Stimulated activated CD4-positive, alpha-beta T cell treated with anti-CD3 and anti-CD28 coated beads, TNF-alpha, amount 100 ng/mL, for 1 hour (primary cell): ENCODE measurements at places on chromosomes 6 and 20.

- DNase-seq: no peak
Measured at GRCh38 chr6:119314885-119315272, 34.7 kb downstream of the MAN1A1 start.

GRCh38 chr6:43952746-43953145 lies 174.5 kb downstream of the MRPL14 start:
- DNase-seq: no peak

- no peak for DNase-seq
Measured at GRCh38 chr6:160253292-160253691, 5.3 kb downstream of the SLC22A2 start.

GRCh38 chr20:2558581-2559278 lies 22.4 kb downstream of the TMC2 start:
- no peak for DNase-seq

GRCh38 chr20:58040447-58041290 lies 187.8 kb downstream of the ANKRD60 start:
- no peak for DNase-seq

- DNase-seq: no peak
Measured at GRCh38 chr6:157649311-157650260, 173.5 kb upstream of the SNX9 start.

DNA sequence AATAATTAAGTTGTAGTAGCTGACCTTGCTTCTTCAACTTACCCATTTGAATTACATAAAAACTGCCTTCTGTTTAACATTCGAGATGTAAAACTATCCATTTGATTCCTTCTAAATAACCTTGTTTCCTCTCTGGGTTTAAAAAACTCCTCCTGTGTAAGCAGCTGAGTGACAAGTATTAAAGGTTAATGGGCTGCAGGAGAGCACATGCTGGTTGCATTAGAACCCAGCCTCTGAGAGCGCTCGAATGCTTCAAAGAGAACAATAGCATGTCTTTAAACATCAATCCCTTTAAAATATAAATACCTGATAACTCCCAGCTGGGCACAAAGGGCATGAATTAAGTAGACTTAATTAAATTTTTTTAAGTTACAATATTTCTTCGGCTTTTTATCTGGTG lies 215.8 kb downstream of the EYA4 start:
- DNase-seq: no peak

DNA sequence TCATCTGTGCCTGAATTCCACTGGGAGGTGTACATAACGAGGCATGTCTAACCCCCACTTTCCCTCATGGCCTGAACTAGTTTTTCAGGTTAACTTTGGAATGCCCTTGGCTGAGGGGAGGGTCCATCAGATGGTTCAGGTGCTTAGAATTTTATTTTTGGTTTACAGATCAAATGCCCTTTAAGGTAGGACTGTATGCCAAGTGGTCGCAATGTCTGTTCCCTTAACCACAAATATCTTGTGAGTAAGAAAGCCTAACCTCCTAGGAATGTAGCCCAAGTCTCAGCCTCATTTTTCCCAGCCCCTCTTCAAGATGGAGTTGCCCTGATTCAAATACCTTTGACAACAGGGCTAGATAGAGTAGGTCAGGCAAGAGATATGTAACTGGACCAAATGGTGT lies 78.4 kb downstream of the RNASET2 start:
- DNase-seq: no peak

- no peak for DNase-seq
Measured at GRCh38 chr6:30167101-30167500, 3.8 kb downstream of the TRIM15 start.

DNA sequence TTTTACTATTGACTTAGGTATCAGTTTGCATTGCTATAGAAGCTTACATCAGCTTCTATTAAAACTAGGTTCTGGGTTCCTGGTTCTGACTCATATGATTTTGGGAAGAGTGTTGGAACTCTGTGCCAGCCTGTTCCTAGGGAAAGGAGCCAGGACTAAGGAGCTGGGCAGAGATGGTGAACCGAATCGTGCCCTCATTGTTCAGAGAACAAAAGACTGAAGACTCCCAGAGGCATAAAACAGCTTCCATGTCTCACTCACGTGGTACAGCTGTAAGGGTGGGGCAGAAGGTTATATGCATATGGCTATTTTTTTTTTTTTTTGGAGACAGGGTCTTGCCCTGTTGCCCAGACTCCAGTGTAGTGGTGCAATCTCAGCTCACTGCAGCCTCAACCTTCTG lies 89.1 kb upstream of the THBS2 start:
- DNase-seq: no peak

DNA sequence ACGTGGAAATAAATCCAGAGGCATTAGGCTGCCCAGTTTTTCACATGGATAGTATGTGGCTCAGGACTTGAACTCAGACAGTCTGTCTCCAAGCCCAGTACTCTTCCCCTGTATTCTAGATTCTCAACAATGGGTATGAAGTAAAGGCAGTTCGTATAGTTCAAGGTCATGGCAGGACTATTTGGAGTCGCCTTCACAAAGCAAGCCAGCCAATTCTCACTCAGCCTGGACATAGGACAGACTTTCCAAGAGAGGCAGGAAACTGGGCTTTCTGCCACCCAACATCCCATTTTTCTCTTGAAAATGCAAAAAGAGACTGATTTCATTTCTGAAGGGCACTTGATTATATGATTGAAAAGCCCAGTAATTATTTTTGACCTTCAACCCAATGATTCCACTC lies 111.0 kb downstream of the EDN1 start:
- DNase-seq: no peak
